ENCODE measurements at places on chromosomes 1 and 21. TPM values are rescaled to one million over a fixed set of nuclear protein-coding genes. Genes with fewer than 3 reads are reported as not detected.

NUP133 gene
- 43.3 TPM for total RNA-seq

HMCN1 gene
- 150 TPM for total RNA-seq

DNA sequence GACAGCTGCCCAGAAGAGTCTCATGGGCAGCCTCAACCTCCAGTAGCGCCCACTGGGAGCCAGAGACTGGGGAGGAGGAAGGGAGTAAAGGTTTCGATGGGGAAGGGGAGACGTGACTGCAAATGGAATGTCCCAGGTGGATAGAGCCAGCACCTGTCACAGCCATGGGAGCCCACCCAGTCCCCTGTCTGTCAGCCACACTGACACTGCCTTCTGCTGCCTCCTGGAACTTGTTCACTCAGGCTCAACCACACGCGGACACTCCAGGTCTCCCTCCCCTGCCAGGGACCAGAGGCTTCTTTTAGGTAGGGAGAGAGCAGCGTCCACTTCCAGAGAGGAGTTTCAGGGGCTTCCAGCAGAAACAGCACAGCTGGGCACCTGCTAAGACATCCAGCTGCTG, 346.3 kb downstream of the NPHP4 start:
- DNase-seq, result no peak

DNA sequence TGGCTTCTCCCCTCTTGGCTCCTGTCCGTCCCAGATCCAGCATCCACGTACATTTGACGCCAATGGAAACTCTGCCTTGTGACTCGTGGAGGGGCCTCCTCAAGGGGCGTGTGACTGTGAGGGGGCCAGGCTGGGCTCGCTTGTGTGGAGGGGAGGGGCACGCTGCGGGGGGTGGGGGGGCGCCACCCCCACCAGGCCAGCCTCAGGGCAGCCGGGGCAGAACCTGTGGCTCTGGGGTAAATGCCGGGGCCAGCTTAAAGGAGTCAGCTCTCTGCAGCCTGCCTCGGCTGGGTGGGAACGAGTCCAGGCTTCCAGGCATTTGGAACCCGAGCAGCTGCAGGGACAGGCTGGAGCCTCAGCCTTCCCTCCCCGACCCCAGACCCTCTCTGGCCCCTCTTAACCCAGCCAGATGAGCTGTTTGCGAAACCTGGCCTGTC, 94.1 kb downstream of the SIK1 start:
- DNase-seq, result no peak

- DNase-seq, result no peak
Measured at GRCh38 chr1:89941110-89941766, 53.7 kb upstream of the ZNF326 start.

- no peak for DNase-seq
Measured at GRCh38 chr1:89607586-89608318, 25.2 kb upstream of the LRRC8C start.

- no peak for DNase-seq
Measured at GRCh38 chr1:179287946-179288345, 5.7 kb upstream of the SOAT1 start.
